ENCODE measurements at places on chromosomes 6 and 20.

GRCh38 chr6:19660123-19660910, 176.9 kb upstream of the ID4 start:
- DNase-seq, result no peak

DNA sequence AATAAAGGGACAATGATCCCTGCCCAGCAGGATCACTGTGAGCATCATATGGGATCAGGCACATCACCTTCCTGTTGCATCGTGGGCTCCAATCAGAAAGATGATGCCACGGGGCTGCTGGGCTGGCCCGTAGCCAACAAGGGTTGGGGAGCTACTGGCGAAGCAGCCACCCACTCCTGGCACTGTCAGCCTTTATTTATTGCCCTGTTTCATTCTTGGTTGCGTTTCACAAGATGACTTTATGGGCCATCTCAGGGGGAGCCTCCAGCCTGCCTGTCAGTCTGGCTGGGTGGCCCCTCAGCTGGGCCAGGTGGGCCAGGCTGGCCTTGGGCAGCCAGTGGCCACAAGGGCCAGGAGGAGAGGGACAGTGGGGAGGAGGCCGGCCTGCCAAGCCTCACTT, 17.3 kb downstream of the VSTM2L start:
- no peak for DNase-seq

GRCh38 chr6:75374961-75375400, 90.4 kb upstream of the TMEM30A start:
- DNase-seq, result no peak

- DNase-seq, result no peak
These were observed at the start of gene ENPP3 for GRCh38 chr6:131636880-131637792. TSS of gene ENPP3 (plus strand) at chr6:131637302. CDS start at chr6:131637385, 83 bp downstream.

DNA sequence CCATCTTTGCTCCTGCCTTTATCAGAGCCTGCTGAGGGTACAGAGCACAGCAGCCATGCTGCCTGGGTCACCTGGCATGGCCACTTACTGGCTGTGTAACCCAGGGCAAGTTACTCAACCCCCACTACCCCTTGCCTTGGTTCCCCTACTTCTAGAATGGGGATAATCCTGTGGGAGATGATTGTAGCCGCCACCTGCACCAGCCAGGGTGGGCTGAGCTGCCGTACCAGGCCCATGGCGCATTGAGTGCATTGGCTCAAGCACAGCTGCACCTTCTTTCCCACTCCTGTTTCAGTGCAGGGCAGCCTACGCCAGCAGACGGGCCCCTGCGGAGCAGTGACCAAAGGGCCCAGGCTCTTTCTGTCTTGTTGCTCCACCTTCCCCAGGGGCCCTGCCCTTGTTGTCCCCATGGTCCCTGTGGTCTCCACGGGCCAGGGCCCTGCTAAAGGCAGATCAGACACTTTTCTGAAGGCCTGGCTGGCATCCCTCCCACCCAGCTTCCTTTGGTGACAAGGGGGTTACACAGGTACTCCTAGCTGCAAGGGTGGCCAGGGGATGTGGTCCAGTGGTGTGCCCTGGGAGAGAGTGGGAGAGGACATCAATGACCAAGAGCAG, 159.4 kb upstream of the MLN start:
- no peak for DNase-seq

DNA sequence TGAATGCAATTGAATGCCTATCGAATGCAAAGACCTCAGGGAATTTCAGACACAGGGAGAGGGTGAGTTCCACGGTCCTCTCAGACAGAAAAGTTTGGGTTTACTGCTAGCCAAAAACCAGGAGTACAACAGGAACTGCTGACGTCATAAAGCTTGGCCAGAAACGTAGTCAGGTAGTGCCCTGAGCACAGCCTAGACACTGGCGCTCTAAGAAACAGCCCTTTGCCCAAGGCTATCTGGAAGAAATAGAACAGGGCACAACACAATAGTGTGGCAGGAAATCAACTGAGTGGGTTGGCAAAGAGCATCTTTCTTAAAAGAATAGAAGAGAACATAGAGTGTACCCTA, 58.0 kb downstream of the GFOD1 start:
- no peak for DNase-seq

DNA sequence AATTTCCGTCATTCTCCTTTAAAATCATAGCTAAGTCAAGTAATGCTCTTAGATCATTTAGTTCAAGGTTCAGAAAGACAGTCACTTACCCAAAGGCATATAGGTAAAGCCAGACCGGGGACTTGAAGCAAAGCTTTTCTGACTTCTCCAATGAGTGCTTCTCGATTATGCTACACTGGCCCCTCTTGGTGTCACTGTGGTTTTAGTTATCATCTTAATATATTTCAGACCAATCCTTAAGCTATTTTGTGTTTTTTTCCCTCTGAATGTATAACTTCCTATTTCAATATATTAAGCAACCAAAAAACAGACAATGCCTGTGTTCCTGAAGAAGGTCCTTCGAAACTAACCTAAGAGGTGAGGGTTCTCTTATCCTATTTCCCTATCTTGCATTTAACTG, 3.9 kb downstream of the PRDM1 start:
- no peak for DNase-seq

DNA sequence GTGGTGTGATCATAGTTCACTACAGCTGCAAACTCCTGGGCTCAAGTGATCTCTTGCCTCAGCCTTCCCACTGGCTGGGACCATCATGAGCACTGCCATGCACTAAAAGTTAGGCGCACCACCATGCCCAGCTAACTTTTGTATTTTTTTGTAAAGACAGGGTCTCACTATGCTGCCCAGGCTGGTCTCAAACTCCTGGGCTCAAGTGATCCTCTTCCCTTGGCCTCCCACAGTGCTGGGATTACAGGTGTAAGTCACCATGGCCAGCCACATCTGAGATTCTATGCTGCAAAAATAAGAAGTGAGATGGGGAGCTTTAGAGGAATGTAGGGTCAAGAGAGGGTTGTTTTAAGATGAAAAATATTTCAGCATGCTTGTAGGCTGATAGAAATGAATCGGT, 1.5 kb upstream of the FAM83D start:
- no peak for DNase-seq

DNA sequence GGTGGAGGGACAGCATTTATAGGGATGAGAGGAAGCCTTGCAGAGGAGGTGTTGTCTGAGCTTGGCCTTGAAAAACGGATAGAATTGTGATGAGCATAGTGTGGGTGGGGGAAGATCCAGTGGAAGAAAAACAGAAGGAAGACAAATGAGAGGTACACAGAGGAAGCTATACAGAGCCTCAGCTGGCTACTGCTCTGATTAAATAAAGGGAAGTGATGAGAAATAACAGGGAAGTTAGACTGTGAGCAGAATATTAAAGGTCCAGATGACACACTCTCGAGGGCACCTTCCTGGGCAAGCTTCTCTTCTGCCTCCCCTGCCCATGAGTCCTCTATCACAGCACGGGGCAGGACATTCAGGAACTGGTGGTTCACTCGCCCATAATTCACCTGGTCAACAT, 182.3 kb downstream of the KIF16B start:
- no peak for DNase-seq
